ENCODE measurements at places on chromosomes 12 and 14.

GRCh38 chr12:52349196-52349595 is 18.1 kb downstream of the KRT85 start:
- DNase-seq = no peak

- DNase-seq = no peak
These were observed 41.1 kb downstream of the SYNE2 start for GRCh38 chr14:63893701-63894458.

DNA sequence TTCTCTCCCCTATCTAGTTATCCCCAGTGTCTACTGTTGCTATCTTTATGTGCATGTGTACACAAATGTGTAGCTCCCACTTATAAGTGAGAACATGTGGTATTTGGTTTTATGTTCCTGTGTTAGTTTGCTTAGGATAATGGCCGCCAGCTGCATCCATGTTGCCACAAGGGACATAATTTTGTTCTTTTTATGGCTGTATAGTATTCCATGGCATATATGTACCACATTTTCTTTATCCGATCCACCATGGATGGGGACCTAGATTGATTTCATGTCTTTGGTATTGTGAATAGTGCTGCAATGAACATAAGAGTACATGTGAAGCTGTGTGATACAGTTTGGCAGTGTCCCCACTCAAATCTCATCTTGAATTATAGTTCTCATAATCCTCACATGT is 218.1 kb downstream of the KSR2 start:
- no peak for DNase-seq

GRCh38 chr12:122421821-122422729 is at the start of gene CLIP1:
CLIP1 (minus strand) TSS chr12:122422669; CDS start chr12:122380452, 42,217 bp downstream.
- no peak for DNase-seq

- no peak for DNase-seq
These were observed 86.1 kb downstream of the MYF5 start for GRCh38 chr12:80802652-80803400.

- DNase-seq = no peak
These were observed 1635.4 kb upstream of the FLRT2 start for GRCh38 chr14:83894568-83894967.

DNA sequence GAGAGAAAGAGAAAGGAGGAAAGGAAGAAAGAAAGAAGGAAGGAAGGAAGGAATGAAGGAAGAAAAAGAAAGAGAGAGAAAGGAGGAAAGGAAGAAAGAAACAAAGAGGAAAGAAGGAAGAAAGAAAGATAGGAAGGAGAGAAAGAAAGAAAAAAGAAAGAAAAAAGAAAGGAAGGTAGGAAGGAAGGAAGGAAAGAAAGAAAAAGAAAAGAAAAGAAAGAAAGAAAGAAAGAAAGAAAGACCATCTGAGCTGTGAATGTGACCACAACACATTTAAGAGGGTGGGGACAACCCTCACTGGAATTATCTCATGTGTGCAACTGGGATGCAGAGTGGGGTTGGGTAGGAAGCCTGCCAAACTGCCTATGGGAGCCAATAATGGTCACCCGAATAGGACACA is 36.0 kb upstream of the BATF start:
- DNase-seq = no peak

- no peak for DNase-seq
These were observed 3.7 kb downstream of the CLEC4A start for GRCh38 chr12:8127138-8127537.

DNA sequence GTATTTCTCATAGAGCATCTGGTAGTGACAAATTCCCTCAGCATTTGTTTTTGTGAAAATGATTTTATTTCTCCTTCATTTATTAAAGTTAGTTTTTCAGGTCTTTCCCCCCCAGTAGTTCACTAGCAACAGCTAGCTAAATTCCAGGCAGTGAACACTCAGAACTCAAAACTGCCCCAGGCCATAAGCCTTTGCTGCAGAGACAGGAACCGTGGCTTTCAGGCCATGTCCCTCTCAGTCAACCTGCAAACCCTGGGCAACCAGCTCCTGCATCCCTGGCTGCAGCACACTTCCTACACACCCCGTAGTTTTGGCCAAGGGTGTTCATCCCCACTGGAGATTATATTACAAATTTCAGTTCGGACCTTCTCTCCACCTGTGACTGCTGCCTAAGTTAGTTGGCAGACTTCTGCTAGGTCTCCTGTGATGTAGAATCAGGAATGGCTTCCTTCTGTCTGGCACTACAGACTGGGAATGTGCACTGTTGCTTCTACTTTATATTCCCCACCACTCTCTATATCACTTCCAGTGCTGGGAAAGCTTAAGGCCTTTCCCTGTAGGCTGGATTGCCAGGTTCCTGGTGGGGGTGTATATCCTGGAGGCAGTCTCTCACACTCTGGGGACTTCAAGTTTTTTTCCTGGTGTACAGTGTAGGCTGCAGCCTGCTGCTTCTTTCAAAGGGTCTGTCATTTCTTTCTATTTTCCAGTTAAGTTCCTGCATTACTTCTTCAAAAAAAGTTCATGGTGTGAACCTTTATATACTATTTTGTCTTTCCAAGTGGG is 924.4 kb upstream of the LRFN5 start:
- DNase-seq = no peak

DNA sequence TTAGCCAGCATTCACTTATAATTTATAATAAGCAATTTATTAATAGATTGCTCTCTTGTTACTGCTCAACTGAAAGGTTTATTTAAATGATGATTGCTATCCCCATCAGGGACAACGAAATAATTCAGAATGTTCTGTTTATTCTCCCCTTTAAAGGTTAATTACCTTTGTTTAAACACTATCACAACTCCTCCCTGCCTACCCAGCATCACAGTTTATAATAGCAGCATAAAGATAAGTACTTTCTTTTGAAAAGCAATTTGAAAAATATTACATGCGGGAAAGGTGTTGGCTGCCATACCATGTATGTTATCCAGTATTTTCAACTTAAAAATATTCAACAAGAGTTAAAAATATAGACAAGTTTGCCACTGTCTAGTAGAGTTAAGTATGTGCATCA is 30.6 kb downstream of the SCAF11 start:
- no peak for DNase-seq

GRCh38 chr12:91249054-91249453 is 66.4 kb upstream of the DCN start:
- no peak for DNase-seq

- no peak for DNase-seq
These were observed 255.0 kb downstream of the AKAP6 start for GRCh38 chr14:32584079-32584478.

DNA sequence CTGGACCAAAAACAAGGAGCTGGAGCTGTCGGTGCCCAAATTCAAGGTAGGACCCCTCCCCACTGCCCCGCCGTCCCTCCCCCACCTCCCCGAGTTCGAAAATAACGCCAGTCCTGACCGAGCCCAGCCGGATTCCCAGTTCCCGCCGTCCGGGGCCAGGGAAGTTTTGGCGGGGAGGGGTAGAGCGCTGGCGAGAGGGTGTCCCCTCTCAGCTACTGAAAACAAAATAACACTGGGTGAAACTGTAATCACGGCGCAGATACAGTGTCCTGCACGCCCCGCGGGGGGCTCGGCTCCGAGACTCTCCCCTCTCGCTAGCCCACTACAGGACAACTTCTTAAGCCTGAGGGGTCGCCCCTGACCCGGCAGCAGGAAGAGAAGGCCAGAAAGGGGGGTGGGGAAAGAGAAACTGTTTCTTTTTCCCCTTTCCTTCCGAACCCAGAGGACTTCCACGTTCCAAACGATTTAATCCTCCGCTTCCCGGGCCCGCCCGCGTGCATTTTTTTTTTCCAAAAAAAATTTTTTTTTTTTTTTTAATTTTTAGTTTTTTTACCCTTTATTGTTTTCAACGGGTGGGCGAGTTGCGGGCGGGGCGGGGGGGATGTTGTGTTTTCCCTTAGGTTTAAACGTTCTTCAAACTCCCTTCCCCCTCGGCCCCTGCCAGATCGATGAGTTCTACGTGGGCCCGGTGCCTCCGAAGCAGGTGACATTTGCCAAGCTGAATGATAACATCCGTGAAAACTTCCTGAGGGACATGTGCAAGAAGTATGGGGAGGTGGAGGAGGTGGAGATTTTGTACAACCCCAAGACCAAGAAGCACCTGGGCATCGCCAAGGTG is 1.6 kb downstream of the SETD1B start:
- DNase-seq = no peak

- no peak for DNase-seq
These were observed 235.7 kb downstream of the CACNA1C start for GRCh38 chr12:2288471-2288870.

DNA sequence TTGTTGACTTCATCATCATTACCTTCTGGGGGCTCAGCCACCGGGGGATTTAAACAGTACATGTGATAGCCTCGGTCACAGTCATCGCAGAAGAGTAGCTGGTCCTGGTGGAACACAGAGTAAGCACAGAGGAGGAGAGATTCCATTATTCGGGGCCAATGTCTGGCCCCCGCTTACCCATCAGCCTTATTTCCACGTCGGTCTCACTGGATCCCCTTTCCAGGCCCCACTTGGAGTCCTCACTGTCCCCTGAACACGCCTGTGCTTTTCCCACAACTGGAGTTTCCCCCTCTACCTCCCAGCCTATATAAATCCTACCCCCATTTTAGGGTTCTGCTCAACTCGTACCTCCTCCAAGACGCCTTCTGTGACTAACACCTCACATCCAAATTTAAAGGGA is 274.0 kb downstream of the DPF3 start:
- no peak for DNase-seq

- no peak for DNase-seq
These were observed 544.2 kb downstream of the ETNK1 start for GRCh38 chr12:23169012-23169695.

DNA sequence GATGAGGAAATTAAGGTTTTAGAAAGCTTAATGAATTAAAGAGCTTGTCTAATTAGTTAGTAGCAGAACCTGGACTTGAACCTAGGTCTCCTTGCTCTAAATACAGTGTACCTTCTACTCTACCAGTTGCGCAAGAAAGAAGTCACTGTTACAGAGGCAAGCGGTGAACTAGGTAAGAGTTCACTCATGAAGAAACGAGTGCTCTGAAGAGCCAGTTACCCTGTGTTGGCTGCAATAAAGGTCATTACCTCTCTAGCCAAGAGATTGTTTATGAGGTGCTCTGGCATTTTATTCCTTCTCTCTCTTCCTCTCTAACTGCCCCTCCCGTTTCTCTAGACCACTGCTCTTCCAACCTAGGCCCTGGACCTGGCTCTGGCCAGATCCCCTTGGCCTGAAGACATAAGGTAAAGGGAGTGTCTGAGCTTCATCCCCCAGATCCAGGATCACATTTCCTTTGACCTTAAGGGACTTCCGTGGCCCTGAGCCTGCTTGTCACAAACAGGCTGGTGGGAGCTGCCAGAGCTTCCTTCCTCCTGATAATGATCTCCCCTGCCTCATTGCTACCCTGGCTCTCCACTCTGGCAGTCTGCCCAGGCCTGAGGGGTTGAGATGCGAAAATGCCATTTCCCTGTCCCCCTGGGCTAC is 1.9 kb downstream of the RNASE7 start:
- DNase-seq = no peak

GRCh38 chr14:93160353-93160801 is 24.3 kb downstream of the MOAP1 start:
- DNase-seq = no peak

GRCh38 chr12:48442179-48442847 is 30.0 kb upstream of the ANP32D start:
- no peak for DNase-seq

- no peak for DNase-seq
These were observed 92.9 kb downstream of the KCNC2 start for GRCh38 chr12:75116646-75117198.

DNA sequence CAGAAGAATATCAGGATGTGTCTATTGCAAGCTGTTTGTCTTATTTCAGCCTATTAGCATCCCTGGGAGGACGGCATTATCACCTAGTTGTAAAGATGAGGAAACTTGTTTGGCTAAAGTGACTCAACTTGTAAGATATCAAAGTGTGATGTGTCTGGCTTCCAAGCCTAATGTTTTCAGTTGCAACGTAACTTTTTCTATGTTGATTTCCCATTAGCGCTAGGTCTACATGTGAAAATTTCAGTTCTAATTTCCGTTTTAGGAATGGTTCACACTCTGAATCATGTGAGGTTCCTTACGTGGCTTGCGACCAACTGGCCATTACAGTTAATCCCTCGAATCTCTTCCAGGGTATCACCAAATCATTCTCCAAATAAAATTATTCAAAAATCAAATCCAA is 58.0 kb downstream of the LLPH start:
- no peak for DNase-seq

GRCh38 chr12:106634206-106634605 is 51.4 kb downstream of the RFX4 start:
- no peak for DNase-seq

DNA sequence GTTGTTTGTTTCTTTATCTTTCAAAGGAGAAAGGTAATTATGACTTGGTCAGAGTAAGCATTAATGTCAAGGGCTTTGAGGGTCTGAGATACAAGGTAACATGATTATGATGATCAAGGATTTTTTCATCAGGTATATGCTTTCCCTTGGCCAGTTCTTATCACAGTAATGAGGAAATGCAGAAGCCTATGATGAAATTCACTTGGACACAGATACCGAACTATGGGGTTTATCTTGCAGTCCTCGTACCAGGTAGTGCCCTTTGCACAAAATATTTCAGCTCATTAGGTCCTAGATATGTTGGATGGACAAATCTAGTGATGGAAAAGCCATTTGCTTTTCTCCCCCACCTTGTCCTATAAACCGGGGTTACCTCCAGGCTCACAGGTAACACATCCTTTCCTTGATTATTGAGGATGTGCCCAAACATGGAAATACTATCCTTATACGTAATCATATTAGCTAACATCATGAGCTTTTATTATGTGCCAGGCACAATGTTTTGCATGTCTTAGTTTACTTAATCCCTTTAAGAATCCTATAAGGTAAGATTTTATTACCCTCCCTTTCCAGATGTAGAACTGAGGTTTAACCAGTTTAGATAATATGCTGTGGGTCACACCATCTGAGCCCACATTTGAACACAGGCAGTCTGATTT is 7.0 kb upstream of the RASSF3 start:
- no peak for DNase-seq

DNA sequence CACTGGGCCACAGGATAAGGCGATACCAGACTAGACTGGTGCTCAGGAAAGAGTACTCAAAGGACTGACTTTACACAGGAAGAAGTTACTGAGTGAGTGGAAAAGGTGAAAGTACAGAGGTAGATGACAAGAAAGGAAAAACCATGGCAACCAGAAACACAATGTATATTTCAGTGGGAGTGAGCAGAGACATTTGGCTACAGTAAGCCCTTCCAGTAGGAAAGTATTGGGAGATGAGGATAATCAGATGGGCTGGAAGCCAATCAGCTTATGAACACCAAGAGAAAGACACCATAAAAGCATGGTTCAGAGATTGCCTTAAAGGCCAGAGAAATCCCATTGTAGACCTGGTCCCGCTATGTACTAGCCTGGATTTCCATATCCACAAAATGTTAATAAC is 51.6 kb downstream of the TMTC1 start:
- no peak for DNase-seq

DNA sequence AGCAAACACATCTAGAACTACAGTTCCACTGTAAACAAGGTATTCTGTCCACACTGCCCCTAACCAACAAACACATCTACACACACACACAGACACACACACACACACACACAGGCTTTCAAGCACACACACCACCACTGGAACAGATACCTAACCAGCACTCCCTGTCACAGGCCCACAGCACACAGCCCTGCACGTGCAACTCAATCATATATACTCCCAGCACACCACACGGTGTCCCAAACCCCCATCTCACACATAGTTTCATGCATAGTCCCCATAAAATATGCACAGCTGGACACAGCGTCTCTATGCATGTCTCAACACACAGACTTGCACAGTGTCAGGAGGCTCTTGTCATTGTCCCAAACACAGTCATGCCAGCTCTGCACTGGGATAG is 27.6 kb downstream of the KRT8 start:
- no peak for DNase-seq

GRCh38 chr12:119715268-119715620 is 47.3 kb downstream of the PRKAB1 start:
- DNase-seq = no peak
